Activated naive CD8-positive, alpha-beta T cell treated with anti-CD3 and anti-CD28 coated beads, Interleukin-2, amount 10 ng/mL, durations not matched to agents 7 days and 5 days (primary cell): ENCODE measurements at places on chromosomes 12 and 14. TPM values are rescaled to one million over a fixed set of nuclear protein-coding genes. Genes with fewer than 3 reads are reported as not detected.

Gene CD4
- total RNA-seq = 2.6 TPM

Gene HSPB8
- total RNA-seq = not detected

DNA sequence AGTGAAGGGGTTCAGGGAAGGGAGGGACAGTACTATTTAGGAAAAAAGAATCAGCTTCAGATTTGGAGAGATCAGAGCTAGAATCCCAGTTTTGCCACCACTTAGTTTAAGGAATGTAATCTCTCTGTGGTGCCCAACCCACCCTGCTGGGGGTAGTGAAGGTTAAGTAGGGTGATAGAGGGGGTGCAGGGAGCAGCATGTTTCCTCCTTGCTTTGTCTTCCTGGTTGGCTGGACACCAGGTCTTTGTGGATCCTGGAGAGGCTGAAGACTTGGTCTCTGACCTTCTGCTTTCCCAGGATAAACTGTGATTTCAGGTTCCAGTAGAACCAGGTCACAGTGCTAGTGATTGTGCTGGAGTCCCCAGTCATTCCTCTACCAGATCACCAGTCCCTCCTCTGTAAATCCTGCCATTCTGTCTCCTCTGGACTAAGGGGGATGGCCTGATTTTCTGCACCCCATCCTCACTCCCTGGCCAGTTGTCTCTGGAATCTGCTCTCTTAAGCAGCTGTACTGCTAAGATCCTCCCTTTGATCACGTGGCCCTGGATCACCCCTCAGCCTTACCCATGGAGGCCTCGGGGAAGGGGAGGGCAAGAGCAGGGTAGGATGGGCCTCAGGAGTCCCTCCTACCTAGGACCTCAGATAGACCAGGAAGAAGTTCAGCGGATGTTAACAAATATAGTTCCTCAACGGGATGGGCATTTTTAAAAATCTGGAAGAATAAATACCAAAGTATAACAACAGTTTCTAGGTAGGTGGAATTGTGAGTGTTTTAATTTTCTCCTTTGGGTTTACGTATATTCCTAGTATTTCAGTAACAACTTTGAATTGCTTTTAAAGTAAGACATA lies 3.1 kb downstream of the MAP3K12 start:
- DNase-seq = no peak

- no peak for DNase-seq
Measured at GRCh38 chr14:31947680-31948595, 129.2 kb upstream of the ARHGAP5 start.

- peak; percentile 71 for DNase-seq
Measured at GRCh38 chr12:69639400-69640016, 28.8 kb upstream of the LRRC10 start.

GRCh38 chr14:72332871-72333270 lies 400.6 kb downstream of the RGS6 start:
- no peak for DNase-seq

GRCh38 chr12:109766251-109766778 lies 52.7 kb downstream of the FAM222A start:
- peak; percentile 19 for DNase-seq
